ENCODE measurements at places on chromosomes 7 and 10.

- no peak for DNase-seq
Observed at GRCh38 chr10:88507404-88507803, 75.7 kb downstream of the RNLS start.

DNA sequence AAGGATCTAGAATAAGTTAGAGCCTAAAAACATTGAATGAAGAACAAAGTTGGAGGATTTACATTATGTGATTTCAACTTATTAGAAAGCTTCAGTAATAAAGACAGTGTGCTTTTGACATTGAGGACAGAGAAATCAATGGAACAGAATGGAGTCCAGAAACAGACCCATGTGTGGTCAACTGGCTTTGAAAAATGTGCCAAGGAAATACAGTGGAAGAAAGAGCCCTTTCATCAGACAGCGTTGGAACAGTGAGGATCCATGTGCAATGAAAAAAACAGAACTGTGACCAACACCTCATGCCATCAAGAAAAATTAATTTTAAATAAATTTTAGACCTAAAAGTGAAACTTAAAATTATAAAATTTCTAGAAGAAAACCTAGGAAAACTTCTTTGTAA, 50.6 kb upstream of the LRRC18 start:
- no peak for DNase-seq

DNA sequence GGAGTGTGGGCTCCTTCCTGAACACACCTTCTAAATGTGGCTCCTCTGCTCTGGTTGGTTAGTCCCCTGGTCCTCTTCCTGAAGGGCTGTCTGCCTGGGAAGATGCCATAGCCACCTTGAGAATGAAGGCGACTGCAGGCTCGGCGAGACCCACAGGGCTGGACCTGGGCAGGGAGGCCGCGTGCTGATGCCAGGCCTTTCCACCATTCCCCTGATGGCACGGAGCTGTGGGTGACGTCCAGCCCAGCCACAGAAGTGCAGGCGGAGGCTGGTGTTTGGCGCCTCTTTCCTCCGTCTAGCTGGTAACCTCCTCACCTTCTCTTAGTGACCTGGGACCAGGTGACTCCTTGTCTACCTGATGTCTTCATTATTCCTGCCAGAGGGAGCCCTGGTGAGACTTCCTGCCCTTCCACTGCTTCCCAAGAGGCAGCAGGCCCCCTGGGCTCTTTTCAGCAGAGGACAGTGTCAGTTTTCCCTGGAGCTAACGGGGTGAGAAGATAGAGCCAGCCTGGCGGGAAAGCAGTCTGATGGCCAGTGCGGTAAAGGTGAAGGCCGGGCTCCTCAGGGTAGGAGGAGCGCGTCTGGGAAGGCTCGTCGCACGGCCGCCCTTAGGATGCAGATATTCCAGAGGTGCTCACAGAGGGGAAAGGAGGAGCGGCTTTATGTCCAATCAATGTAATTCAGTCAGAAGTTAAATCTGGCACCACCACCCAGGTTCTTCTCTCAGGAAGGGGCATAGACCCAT, 34.9 kb downstream of the GBX1 start:
- no peak for DNase-seq

- DNase-seq, result peak; percentile 71
Observed at GRCh38 chr10:121452581-121452980, 145.7 kb downstream of the FGFR2 start.

- DNase-seq, result no peak
Observed at GRCh38 chr7:122094549-122094948, 49.5 kb downstream of the AASS start.

DNA sequence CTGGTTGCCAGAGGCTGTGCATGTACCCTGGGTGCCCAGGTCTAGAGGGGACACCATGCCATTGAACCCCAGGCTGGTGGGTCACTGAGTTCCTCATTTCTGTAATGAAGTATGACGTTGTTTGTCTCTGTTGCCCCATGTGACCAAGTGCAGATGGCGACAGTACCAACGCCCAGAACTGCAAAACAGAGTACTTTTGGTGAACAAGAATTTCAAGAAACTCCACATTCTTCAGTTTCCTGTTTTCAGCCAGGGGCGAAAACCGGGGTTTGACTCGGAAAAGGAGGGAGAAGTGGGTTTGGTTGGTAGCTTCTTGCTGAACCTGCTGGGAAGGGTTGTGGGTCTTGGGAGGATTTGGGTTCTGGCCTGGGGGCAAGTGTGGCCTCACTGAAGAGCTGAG, 18.2 kb downstream of the CYP17A1 start:
- DNase-seq, result peak; percentile 79

- no peak for DNase-seq
Observed at GRCh38 chr7:76222839-76223238, 21.1 kb downstream of the SRRM3 start.

DNA sequence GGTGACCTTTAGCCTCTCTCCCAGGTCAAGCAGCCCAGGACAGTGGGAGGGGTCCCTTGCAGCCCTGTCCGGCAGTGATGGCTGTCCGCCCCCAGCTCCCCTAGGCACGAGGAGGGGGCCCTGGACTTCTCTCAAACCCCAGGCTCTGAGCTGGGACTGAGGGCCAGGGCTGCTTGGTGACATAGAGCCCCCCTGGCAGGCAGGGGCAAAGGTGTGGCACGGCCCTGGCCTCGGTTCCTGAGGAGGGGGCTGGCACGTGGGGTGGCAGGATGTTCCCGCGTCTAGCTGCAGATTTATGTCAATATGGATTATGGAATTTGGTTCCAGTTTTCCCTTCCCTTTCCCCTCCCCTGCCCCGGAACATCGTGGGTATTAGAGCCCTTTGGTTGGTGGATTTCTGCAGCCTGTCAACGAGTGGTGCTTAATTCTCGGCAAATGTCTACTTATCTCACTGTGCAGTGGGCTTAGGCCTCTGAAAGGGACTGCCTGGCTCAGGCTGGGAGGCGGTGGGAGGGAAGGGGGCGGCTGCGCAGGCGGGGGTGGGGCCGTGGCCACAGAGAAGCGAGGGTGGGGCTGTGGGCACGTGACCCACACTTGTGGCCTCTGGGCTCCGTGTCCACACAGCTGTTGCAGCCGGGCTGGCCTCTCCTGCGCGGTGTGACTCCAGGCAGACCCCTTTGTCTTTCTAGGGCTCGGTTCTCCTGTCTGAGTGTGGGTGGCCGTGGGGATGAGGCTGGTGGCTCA, 19.3 kb downstream of the UNCX start:
- no peak for DNase-seq

- DNase-seq, result no peak
Observed at GRCh38 chr10:74924251-74924963, 98.0 kb downstream of the KAT6B start.

DNA sequence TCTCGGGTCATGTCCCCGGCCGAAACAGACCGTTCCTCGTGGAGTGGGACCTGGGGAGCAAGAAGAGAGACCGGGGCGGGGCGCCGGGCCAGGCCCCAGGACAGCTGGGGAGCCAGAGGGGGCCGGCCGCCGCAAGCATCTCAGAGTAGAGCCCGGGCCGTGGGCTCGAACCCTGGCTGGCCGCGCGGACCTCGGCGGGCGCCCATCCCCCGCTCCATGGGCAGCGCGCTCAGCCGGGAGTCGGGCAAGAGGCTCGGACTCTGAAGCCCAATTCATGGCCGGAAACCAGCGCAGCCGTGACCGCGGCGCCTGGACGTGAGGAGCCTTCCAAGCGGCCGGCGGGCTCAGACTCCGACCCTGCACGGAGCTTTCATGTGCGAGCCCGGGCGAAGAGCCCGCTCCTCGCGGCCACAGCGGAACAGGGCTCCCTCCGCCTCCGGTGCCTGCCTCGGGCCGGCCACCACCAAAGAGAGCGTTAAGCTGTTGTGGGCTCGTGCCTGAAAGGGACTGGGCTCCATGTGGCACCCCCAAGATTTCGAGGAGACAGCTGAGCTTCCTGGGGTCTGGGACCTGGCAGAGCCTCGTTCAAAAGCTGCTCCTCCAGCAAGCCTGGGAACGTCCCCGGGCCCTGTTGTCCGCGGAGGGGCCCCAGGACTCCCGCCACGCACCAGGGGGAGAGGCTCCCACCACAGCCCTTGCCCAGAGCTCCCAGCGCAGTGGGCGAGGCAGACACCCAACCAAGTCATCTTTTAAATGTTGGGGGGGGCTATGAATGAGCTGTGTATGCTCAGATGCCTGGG, 757 bp upstream of the GRID1 start:
- DNase-seq, result no peak

DNA sequence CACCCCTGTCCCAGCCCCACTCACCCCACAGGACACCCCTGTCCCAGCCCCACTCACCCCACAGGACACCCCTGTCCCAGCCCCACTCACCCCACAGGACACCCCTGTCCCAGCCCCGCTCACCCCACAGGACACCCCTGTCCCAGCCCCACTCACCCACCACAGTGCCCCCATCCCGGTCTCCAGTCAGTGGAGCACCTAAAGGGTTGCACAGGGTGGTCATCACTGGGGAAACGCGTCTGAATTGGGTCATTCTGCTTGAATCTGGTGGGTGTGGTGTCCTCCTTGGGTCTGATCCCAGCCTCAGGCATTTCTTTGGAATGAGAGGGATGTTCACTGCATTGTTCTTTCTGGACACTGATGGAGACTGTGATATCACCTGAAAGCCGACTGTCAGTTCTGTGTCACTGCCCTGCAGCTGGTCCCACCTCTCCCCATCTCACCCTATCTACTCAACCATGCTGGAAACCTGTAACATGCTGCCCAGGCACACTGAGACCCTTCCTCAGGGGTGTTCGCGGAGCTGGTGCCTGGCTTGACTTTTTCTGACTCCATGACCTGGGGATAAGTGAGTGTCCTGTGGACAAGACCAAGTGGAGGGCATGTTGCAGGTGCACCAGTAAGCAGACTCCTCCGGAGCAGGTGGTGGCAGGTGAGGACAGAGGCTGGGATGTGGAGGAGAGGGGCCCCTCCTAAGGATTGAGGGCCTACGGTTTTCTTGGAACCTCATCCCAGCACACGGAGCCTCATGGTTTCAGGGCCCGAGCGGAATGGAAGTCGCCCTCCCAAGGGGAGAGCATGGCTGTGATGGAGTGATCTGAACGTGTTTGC, 262.5 kb upstream of the PPP2R2D start:
- DNase-seq, result no peak

- DNase-seq, result peak; percentile 52
Observed at GRCh38 chr7:142407939-142408570, 150.2 kb upstream of the PRSS58 start.

- no peak for DNase-seq
Observed at GRCh38 chr10:12974078-12974477, 27.4 kb downstream of the CCDC3 start.

DNA sequence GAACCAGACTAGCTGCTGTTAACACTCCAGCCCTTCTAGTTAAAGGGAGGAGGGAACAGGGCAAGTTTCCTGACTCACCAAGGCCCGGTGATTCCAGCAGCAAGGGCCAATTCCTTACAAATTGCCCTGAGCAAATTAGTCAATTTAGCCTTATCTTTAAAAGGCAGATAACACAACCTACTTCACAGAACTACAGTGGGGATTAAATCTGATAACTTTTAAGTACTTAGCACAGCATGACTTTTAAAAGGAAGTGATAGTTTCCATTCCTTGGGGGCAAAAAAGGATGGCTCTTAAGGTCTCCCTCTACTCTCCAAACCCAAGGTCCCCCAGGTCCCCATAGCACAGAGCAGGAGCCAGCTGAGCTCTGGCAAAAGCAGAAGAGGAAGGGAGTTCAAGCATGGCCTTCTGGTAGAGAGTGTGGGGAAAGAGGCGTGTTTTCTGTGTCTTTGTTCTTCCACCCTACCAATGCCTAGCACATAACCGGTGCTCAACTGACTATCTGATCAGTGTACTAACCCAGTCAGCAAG, 4.0 kb downstream of the CDCA7L start:
- DNase-seq, result peak; percentile 53

DNA sequence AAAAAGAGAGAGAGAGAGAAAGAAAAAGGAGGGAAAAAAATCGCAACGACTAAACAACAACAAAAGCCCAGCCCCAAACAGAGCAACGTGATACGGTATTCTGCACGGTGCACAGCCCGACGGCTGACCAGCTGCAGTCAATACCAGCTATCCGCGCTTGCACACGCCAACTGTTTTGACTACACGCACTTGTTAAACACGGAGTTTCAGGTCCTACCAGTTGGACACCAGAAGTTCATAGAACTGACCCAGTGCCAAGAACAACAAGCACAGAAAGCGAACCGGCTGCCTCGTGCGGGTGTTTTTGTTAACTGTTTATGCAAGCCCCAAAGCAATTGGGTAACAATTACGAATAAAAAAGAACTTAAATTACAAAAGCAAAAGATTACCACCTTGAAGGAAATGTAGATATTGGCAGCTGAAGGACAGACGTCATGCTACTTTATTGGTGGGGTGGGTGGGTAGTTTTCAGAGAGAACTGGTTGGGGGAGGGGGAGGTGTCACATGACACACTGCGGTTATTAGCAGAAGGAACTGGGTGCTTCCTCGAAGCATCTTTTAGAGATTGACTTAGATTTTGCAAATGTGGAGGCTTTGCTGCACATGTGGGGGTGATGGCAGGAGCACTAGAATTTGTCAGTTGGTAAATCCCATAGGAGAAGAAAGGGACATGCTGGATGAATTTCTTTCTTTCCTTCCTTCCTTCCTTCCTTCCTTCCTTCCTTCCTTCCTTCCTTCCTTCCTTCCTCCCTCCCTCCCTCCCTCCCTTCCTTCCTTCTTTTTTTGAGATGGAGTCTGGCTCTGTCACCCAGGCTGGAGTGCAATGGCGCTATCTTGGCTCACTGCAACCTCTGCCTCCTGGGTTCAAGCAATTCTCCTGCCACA, 110.6 kb upstream of the EFCAB10 start:
- peak; percentile 93 for DNase-seq

GRCh38 chr7:265998-266850, 23.7 kb upstream of the FOXL3 start:
- no peak for DNase-seq

- DNase-seq, result no peak
Observed at GRCh38 chr10:101351477-101351876, 2.5 kb upstream of the BTRC start.

- DNase-seq, result no peak
Observed at GRCh38 chr7:23467806-23468525, 2.3 kb downstream of the IGF2BP3 start.

DNA sequence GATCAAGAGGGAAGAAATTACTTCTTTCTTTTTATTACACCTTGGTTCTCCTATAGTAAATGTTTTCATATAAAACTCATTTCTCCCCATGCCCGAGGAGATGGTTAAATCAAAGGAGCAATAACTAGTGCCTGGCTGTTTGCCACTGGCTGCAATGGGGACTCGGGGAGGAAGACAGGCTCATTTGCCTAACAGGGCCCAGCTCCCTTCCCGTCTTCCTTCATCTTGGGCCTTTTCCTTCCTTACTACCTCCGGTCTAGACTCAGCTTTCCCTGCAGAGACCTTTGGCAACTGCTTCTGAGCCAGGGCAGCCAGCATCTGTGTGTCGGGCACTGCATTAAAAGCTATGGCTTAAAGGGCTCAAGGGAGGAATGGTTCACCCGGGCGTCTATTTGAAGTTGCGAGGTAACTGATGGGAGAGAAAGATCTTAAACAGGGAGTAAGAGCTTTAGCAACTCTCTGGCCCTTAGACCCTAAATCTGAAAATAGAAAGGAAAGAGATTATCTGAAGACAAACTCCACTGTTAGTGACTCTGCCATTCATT, 63.5 kb downstream of the CALD1 start:
- no peak for DNase-seq

DNA sequence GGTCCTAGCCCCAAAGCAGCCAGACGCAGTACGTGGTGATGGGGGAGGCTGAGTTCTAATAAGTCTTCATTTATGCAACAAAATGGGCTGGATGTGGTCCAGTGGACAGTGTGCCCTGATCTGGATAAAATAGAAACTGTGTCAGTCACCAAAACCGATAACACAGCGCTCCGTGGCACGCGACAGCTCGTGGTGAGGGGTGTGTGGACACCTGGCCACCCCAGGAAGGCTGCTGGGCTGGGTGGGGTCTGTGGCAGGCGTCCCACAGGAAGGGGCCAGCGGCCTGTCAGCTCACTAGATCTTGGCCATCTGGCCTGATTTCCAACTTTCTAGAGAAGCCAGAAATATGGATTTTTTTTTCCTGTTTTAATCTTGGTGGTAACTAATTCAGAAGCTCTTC, 17.0 kb downstream of the FAM20C start:
- DNase-seq, result no peak

Data from common myeloid progenitor, CD34-positive (primary cell).